ENCODE measurements at places on chromosomes 6 and 20.
A peak's percentile ranks its signal among the peaks of the same experiment; 100 is the strongest.

- no peak for DNase-seq
Observed at GRCh38 chr6:34571388-34571787, 15.3 kb upstream of the SPDEF start.

DNA sequence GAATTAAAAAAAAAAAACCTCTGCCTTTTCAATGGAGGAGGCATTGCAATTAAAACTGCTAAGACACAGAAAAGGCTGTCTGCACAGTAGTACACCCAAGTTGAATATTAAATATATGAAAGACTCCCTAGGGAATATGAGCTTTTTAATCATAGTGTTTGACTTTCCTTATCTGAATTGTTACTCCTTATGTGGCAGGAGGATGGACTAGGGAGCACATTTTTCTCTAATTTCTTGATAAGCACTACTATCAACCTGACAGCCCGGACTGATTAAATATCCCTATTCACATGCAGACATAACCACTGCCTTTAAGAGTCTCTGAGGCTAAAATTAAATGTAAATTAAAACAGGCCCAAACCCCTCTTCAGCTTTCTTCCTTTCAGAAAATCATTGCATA is 428.6 kb upstream of the GJE1 start:
- no peak for DNase-seq

- DNase-seq: no peak
Observed at GRCh38 chr6:104754788-104755409, 104.8 kb downstream of the HACE1 start.

DNA sequence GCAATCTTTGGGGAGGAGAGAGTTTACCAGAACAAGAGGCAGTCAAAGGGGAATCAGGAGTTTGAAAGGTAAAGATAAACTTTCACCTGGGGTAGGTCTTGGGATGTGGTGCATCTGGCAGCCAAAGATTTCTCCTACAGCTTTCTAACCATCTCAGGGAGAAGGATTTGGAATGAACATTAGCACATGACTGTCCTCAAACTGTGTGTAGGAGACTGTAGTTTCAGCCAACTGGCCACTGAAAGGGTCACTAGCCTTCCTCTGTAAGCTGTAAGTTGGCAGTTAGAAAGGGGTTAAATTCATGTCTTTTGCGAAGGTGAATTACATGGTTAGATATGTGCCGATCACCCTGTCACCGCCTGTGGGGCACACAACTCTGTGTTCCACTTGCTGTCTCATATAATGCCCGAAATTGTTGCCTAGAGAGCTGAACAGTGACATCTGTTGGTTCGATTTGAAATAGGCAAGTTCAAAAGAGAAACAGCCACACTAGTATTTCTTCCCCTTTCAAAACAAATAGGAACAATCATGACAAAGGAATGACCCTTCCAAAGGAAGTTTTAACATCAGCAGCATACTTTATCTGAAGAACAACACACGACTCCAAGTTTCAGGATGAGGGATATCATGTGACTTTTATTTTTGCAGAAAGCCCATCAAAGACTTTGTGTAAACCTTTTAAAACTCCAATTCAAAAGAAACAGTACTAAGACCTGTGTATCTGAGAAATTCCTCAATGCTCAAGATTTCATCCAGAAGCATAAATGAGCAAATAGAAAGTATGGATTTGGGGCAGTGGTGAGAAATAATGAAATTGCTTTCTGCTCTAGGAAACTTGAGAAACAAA is 1.1 kb upstream of the OPN5 start:
- peak; percentile 29 for DNase-seq

DNA sequence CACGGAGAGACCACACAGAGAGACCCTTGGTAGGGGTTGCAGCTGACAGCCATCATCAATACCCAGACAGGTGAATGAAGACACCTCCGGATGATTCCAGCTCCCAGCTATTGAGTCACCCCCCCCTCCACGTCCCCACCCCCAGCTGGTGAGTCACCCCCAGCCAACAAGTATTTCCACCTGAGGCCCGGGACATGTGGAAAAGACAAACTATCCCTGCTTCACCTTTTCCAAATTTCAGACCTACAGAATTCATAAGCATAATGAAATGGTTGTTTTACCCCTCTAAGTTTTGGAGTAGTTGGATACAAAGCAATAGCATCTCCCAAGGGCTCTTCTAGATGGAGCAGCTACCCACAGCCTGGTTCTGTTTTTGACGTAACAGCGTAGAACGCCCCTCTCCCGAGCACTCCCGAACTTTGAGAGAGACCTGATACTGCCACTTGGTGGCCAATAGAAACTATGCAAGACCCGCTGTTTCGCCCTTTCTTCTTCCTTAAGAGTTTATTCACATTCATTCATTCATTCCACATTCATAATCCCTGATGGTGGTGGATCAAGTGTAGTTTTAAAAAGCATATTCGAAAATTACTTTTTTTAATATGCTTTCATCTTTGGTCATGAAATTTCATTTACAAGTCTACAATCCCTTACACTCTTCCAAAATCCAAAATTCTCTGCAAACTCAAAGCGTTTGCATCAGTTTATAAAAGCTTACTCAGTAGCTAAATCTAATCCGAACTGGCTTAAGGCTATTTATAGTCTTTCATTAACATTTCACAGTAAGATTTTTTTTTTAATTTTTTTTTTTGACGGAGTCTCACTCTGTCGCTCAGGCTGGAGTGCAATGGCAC is 15.1 kb upstream of the PPP1R16B start:
- DNase-seq: no peak

- no peak for DNase-seq
Observed at GRCh38 chr6:11142296-11143027, 30.9 kb upstream of the ERVFRD-1 start.

GRCh38 chr6:160519603-160520042 is 144.5 kb downstream of the LPA start:
- DNase-seq: no peak

- no peak for DNase-seq
Observed at GRCh38 chr20:61322151-61322865, 70.2 kb downstream of the CDH4 start.

DNA sequence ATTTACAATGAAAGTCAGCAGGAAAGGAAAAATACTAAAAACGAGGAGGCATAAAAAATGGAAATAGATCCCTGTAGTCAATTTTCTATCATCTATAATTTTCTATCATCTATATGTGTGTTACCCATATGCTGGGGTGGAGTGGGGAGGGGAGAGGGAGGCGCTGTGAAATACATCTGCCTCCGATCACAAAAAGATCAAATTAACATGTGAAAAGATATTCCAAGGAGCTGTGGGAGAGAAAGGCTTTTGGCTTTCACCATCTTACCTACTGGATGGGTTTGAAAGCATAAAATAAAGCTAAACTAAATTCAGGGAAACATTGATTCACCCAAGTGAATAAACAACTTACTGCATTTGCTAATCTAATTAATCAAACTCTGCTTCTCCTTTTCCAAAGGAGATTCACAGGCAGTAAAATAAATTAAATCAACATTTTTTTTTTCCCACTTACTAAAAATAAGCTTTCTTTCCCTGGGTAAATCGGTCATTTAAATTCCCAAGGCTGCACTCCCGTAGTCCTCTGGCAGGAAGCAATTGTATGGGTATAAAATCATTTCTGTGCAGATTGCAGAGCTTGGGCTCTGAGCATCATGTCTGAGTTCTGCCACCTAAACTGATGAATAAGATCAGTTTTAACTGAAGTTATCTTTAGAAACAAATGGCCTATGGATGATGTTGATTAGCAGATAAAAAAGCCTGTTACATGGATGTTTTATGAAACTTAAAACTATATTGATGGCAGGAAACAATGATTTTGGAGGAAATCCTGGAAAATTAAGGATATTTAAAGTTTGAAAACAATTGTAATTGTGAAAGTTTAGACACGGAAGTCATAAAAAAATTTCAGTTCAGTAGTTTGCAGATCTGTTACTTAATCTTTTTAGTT is 147.9 kb downstream of the SOX4 start:
- DNase-seq: no peak

- no peak for DNase-seq
Observed at GRCh38 chr6:39453956-39454524, 131.5 kb upstream of the KCNK16 start.

DNA sequence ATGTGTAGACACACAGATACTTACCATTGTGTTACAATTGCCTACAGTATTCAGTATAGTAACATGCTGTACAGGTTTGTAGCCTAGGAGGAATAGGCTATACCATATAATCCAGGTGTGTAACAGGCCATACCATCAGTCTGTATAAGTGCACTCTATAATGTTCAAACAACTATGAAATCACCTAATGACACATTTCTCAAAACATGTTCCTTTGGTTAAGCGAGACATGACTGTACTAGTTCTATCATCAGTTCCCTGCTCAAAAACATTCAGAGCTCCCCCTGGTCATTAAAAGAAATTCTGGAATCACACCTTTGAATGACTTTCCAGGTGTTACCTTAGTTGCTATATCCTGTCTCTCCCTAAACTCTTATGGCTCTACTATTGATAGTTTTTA is 70.4 kb upstream of the SLC2A12 start:
- no peak for DNase-seq

GRCh38 chr20:50520222-50520880 is 10.2 kb downstream of the PTPN1 start:
- peak; percentile 52 for DNase-seq

DNA sequence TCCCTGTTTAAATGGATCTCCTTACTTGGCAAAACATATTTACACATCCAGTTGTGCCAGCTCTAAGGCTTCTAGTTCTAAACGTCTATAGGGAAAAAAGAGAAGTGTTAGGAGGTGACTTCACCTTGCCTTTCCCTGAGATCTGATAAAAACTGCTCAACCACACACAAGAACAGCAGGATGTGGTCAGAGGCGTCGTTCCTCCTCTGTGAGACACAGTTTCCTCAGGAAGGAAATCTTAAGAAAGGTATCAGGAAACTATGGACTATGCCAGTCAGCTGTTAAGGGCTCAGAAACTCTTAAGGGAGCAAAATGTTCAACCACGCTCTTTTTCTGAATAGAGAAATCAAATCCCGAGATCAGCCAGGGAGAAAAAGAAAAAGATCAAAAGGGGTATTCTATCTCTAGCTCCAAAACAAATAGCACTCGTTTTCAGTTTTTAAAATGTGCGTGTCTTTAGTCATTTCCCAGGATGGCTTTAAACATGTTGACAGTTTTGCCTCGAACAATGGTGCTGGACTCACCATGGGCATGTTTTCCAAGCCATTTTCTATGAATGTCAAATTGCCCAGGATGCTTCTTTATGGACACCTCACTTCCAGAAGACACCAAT is 154.5 kb downstream of the HACE1 start:
- DNase-seq: peak; percentile 8

DNA sequence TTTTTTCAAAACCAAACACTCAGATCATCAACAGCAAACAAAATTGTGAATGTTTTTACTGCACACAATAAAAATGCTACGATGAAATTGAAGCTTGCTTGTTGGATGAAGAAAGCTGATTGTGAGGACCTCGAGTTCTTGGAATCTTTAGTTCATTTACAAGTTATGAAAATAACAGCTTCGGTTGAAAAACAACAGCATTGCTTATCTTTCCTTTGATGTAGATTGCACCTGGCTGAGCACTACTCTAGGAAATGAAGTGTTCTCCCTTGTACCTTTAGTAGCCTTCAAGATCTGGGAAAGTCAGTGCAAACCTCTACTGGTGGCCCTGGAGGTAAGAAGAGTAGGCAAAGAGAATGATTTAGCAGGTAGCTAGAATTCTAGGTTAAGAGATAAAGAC is 2.2 kb upstream of the HMGN3 start:
- no peak for DNase-seq

DNA sequence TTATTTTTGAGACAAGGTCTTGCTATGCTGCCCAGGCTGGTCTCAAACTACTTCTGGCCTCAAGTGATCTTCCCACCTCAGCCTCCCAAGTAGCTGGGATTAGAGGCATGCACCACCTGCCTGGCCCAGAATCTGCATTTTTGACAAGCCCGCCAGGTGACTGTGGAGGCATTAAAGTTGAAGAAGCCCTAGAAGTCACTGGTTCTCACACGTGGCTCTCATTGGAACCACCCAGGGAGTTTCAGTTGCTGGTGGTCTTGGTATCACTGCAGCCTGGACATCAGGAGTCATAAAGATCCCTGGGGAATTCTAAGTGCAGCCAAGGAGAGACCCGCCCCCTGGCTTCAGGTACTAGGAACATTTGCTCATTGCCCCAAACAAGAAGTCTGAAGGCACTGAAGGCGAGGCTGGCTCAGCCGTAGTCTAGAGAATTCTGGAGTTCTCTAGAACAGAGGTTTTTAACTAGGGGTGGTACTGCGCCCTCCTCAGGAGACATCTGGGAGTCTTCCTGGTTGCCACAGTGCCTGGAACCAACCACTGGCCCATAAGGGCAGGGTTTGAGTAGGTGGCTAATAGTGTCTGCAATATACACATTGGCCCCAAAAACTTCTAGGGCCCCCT is 182.8 kb downstream of the ZMYND8 start:
- DNase-seq: no peak

DNA sequence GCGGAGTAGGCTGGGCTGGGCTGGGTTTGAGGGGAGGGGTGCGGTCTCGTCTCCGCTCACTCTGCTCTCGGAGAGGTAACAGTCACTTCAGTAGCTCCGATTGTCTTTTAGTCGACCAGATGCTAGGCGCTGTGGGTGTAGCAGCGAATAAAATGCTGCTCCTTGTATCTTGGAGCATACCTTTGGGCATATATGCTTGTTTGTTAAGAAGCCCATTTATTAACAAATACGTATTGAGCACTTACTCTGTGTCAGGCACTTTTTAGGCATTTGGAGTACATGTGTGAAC is 545 bp downstream of the ACTR5 start:
- DNase-seq: peak; percentile 65

DNA sequence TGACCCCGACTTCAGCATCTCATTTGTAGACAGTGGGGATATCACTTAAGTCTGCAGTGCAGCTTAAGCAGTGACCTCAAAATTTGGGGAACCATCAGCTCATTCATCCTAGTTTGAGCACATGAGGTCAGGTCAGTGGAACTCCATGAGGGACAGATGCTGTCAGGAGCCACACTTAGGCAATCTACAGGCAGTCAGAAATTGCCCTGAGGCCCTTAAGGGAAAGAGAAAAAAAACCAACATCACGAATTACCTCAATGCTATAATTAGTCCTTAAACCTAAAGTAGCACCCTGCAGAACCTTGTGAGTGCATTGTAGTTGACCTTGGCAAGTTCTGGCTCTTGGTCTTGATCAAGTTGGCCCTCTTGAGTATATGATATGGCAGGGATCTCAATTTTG is 21.1 kb downstream of the TMEM74B start:
- no peak for DNase-seq
